ENCODE measurements at places on chromosomes 7 and 10.

GRCh38 chr10:126921974-126922525, 16.8 kb downstream of the DOCK1 start:
- DNase-seq: no peak

DNA sequence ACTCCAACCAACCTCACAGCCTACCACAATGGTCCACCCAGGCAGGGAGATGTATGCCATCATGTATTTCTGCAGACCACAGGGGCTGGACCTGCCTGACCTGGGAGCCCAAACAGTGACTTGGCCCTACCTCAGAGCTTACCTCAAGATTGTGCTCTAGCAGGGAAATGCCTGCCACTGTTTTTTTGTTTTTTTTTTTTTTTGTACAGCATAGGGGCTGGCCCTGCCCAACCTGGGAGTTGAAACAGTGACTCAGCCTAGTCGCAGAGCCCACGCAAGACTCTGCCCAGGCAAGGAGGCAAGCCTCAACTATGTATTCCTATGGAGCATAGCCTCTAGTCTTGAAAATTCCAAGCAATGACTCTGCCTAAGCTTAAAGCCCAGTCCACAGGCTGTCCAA, 39.3 kb upstream of the CDK6 start:
- no peak for DNase-seq

- DNase-seq: no peak
Observed at GRCh38 chr7:152424348-152425108, 11.3 kb downstream of the KMT2C start.

GRCh38 chr7:130491841-130492522, at the start of gene MEST:
Gene MEST (plus strand): TSS chr7:130492085. CDS start chr7:130492314, 229 bp downstream.
- peak; percentile 68 for DNase-seq

DNA sequence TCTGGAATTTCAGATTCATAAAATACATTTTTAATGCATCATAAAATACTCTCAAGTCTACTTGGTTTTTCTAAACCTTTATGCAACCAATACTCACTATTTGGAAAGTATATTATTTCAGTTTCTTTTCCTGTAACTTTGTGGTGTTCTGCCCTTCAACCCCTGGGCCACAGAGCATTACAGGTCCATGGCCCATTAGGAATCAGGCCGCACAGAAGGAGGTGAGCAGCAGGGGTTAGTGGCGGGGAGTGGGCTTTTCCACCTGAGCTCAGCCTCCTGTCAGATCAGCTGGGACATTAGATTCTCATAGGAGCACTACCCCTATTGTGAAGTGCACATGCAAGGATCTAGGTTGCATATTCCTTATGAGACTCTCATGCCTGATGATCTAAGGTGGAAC, 9.7 kb downstream of the SNX13 start:
- no peak for DNase-seq

- no peak for DNase-seq
Observed at GRCh38 chr7:35255443-35256255, 1.7 kb upstream of the TBX20 start.

DNA sequence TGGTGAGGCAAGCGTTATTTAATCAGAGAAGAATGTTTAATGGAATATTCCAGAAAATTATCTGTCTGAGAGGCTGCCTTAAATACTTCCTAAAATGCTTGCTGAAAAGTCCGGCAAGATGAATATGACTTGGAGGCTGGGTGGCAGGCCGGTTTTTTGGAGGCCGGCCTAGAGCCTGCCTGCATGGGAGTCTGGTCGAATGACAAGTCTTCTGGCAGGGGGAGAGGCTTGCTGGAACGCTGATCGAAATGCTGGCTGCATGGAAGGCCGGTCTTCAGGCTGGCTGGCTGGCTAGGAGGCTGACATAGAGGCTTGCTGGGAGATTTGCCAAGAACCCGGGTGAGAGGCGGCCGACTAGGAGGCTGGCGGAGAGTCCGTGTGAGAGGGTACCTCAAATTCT, 135.7 kb downstream of the OR13A1 start:
- no peak for DNase-seq

GRCh38 chr7:158706273-158706704, 1.7 kb upstream of the NCAPG2 start:
- no peak for DNase-seq

GRCh38 chr7:3312583-3312982, 11.5 kb downstream of the SDK1 start:
- no peak for DNase-seq

GRCh38 chr7:111308691-111309090, 217.8 kb downstream of the LRRN3 start:
- DNase-seq: no peak

DNA sequence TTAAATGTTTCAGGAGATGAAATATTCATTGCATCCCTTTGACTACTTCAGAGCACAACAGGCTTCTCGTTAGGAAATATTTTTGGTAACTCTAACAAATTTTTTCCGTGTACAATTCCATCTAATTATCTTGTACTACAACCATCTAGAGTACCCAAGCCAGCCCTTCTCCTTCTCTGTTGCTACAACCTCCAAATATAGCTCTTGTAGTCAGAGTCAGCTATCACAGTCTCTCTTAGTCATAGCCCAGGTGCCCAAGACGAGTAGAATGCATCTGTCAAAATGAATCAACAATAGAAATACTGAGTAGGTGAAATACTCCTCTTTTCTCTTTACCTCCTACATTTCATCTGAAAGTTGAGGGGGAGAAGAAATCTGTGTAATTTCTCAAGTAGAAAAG, 74.0 kb downstream of the INHBA start:
- DNase-seq: no peak

DNA sequence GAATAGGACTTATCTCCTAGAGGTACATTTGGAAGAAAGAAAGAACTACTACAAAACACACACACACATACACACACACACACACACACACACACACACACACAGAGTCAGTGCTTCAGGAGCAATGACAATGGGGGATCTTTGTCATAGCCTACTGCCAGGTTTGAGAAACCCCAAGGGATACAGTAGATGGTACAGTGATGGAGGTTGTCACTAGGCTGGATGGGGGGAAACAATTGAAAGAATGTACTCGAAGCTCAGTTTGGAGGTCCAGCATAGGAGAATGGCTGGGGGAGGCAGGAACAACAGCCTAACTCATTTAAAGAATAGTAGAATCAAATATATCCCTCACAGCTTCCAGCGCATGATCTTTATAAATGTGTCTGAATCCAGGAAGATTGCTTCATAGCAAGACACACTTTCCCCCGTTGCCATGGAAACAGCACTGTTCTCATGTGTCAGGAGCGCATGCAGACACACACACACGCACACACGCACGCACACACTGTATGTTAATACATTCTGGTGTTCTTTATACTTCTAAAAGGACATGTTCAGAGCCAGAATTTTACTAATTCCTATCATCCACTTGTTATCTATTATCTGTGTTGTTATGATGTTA, 32.6 kb upstream of the ZNRF2 start:
- no peak for DNase-seq

GRCh38 chr10:91935886-91936285, 12.3 kb downstream of the BTAF1 start:
- no peak for DNase-seq

DNA sequence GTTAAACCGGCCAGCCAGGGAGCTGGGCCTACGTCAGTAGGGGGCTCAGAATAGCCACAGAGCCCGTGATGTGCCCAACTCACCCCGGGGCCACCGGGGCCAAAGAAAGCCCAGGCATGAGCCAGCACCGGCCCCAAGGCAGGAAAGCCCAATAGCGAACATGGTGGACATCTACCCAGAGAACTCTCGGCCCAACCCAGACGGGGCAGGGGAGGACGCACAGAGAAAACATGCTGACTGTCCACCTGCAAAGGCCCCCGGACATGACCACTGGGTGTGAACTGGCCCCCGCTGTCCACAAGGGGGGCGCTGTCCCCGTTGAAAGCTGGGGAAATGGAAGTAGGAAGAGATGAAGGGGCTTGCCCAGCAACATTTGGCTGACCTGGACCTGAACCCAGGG, 169.2 kb downstream of the PRKAG2 start:
- no peak for DNase-seq

DNA sequence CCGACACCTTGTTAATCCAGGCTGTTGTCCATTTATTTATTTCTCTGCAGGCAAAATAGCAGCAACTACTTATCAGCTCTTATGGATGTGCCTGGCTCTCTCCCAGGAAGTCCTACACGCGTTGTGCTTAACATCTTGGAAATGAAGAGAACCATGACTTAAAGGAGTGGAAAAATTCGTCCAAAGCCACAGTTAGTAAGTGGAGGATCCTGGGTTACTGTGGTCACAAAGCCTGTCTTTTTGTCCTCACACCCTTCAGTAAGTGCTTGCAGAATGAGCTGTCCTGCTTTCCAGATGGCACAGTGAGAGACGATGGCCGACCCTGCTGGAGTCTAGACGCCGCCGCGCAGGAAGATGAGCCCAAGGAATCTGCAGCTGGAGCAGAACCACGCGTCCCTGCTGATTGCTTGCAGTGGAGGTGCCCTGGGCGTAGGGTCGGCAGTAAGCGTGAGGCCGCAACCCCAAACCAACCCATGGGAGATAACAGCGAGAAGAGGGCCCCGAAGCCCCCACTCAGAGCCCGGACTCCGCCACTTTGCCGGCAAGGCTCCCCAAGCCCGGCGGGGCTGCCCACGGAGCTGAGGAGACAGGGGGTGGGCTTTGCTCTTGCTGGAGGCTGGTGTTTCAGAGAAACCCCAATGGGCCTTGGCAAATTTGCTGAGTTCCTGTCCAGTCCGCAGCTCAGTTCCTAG, 178.6 kb downstream of the CXCL12 start:
- DNase-seq: no peak

- DNase-seq: peak; percentile 64
Observed at GRCh38 chr10:31929261-31930022, 811 bp upstream of the ARHGAP12 start.

DNA sequence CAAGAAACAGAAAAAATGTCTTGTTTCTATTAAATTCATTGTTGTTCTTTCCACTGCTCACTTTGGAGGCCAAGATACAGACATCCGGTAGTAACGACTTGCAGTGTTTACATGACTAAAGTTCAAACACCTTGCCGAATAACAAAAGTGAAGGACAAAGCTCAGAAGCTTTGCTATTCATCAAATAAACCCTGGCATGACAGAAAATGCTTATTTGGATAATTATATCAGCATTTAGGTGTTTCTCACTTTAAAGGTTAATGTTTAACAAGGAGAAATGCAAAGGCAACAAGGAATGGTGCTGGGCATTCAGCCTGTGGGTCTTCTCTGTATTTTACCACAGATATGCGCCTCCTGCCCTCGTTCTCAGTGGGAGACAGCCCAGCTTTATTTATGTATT, 5.4 kb upstream of the PTF1A start:
- DNase-seq: no peak

DNA sequence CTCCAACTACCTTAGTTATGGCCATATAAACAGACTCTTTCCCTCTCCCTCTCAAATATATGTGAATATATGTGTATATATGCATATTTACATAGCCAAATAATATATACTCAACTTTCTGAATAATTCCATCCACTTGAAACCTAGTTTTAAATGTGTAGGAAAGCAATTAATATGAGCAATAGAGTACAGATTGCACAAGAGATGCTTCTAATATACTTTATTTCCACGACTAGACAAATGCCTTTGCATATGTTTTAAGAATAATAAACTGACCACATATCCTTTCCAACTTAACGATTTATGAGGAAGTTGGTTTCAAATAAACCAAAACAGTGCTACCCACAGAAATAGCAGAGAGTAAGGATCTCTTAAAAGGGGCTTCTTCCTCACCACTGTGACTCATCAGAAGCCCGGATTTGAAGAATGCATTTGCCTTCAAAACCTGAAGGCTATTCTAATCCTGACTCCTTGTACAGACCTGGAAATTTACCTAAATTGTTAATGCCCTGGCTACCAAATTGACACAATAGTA, 266.3 kb downstream of the AHR start:
- DNase-seq: no peak

DNA sequence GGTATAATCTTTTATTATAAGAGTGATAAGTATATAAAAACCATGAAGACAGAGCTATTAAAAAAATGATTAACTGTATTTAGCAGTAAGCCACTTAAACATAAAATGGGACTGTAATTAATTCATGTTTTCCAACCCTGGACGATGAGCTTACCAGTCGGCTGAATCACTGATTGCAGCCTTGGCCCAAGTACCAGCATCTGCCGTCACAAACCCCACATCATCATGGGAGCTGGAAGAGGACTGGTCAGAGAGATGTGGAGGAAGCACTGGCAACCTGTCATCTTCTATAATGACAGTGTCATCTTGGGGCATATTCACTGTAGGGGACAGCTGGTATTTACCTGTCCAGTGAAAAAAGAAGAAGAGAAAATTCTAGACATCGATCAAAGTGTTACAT, 473.6 kb downstream of the PARD3 start:
- peak; percentile 37 for DNase-seq

- no peak for DNase-seq
Observed at GRCh38 chr10:130206216-130206737, 70.1 kb downstream of the GLRX3 start.

Data from NCI-H146 (cell line).